DND-41 (cell line): ENCODE measurements at places on chromosomes 13 and 19.

GRCh38 chr13:45536224-45536623, 71.5 kb downstream of the COG3 start:
- DNase-seq: no peak

DNA sequence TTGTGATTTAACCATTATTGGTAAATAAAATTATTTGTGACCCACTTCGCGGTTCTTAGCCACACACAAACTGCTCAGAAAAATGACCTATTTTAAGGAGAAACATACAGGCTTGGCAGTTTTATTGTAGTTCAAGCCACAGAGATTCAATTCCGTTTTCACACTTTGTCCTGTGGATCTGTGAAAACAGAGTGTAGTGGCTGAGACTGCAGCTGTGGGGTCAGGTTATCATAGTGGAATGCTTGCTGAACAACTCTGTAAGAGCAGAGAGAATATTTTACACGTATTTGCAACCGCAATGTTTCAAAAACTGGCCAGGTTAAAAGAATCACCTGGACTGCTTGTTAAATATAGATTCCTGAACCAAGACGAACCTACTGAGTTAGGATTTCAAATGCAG, 292.5 kb downstream of the GPC5 start:
- DNase-seq: no peak

DNA sequence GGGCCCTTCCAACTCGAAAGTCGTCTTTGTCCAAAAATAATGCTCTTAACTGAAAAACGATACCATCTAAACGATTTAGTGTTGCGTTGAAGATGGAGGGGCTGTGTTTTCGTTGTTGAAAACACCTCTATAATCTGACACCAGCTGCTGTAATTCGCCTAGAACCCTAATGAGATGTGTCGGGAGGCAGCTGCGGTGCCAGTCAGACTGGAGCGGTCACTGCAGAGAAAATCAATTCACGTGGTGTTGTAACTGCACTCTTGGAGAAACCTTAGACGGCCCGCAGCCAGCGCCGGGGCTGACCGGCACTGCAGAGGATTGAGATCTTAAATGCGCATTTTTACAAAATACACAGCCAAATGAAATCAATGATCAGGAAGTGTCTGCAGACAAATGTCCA, 339.1 kb downstream of the ZNF536 start:
- DNase-seq: no peak

DNA sequence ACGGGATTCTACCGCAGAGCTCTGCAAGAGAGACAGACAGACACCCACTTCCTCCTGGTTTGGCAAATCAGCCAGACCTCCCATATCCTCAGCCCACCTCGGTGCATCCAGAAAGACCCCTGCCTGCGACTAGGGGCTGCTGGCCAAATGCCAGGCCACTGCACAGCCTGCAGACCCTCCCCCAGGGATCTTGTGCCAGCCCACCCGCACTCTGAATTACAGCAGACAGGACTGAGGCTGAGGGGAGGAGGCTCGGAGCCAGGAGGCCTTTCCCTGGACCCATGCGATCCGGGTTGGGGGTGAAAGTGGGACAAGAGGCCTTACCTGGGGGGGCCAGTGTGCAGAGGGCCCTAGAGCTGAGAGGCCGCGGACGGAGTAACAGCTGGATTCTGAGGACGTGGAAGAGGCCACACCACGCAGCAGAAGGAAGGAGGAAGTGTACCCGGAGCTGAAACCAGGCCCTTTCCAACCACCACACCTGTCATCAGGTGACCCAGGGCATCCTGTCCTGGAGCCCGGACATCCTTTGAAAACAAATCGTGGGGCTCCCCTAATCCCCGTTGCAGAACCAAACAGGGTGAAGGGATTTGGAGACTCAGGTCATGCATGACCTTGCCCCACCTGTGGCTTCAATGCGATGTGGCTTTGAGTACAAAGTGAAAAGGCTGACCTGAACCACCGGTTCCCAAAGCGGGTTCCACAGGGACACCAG, 993 bp downstream of the FUT6 start:
- no peak for DNase-seq
